ENCODE measurements at places on chromosomes 3 and 15. TPM values are rescaled to one million over a fixed set of nuclear protein-coding genes. Genes with fewer than 3 reads are reported as not detected.
A peak's percentile ranks its signal among the peaks of the same experiment; 100 is the strongest.

The ROBO2 gene
- polyA plus RNA-seq = 102 TPM

DNA sequence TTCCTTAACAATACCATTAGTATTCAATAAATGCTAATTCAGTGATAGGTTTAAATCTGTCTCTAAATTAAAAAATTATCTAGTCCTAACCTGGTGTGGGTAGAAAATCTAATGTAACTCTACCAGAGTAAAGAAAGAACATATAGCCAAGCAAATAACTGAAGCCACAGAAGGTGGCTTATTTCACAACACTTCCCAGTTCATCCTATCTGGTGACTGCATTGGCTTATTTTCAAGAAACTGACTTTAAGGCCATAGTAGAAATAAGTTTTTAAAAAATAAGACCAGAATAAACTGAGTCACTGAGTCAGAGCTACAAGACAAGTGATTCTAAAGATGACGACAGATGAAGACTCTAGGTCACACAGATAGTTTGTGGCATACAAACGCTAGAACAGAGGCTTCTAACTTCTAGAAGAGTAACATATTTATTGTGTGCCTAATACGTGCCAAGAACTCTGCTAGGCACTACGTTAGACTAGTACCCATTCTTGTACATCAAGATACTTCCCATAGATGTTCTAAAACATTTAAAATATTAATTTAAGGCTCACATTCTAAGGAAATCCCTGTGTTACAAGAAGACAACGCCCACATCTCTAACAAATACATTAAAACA is 25.9 kb downstream of the TMCC1 start:
- DNase-seq = no peak

- no peak for DNase-seq
Measured at GRCh38 chr3:114214542-114215341, 22.6 kb downstream of the ZNF80 start.

- DNase-seq = no peak
Measured at GRCh38 chr15:45451265-45451664, 71.3 kb downstream of the SLC30A4 start.

DNA sequence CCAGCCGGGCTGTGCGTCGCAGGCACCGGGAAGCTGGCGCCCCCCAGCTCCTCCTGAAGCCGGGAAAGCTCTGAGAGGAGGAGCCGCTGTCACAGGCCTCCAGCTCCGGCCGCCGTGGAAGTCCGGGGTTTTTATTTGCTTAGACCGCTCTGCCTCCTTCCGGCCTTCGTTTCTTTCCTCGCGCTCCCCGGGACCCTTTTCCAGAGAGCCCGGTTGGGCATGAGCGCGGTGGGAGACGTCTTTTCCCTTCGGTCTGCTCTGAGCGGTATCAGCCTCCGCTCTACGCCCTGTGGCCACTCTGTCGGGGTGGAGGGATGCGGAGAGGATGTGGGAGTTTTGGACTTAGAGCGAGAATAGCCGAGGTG is 559 bp downstream of the SENP5 start:
- peak; percentile 4 for DNase-seq
